ENCODE measurements at places on chromosomes 2 and 18.

- DNase-seq: no peak
These were observed 13.0 kb downstream of the CALCRL start for GRCh38 chr2:187435078-187435477.

GRCh38 chr18:8803063-8803795, 97.9 kb downstream of the MTCL1 start:
- no peak for DNase-seq

GRCh38 chr2:101307503-101307902, 998 bp downstream of the RNF149 start:
- DNase-seq: no peak

GRCh38 chr2:17328161-17328560, 190.1 kb downstream of the RAD51AP2 start:
- no peak for DNase-seq

GRCh38 chr18:33034945-33035344, 262.1 kb upstream of the KLHL14 start:
- DNase-seq: no peak

- DNase-seq: no peak
These were observed 31.5 kb upstream of the NFE2L2 start for GRCh38 chr2:177296040-177296439.

GRCh38 chr18:12819322-12819721, 64.7 kb downstream of the PTPN2 start:
- DNase-seq: no peak

GRCh38 chr18:63970809-63971205, 926 bp downstream of the SERPINB8 start:
- no peak for DNase-seq

- DNase-seq: no peak
These were observed 38.1 kb downstream of the NUP35 start for GRCh38 chr2:183162362-183162761.

- DNase-seq: no peak
These were observed 30.9 kb downstream of the HAUS1 start for GRCh38 chr18:46134920-46135675.

GRCh38 chr2:165958313-165958960, 4.9 kb upstream of the TTC21B start:
- no peak for DNase-seq

- DNase-seq: no peak
These were observed 25.2 kb downstream of the SPRED2 start for GRCh38 chr2:65407240-65407639.

GRCh38 chr2:100551303-100551702, 11.5 kb upstream of the PDCL3 start:
- DNase-seq: no peak

GRCh38 chr2:227570615-227571014, 28.1 kb upstream of the SCYGR2 start:
- no peak for DNase-seq

DNA sequence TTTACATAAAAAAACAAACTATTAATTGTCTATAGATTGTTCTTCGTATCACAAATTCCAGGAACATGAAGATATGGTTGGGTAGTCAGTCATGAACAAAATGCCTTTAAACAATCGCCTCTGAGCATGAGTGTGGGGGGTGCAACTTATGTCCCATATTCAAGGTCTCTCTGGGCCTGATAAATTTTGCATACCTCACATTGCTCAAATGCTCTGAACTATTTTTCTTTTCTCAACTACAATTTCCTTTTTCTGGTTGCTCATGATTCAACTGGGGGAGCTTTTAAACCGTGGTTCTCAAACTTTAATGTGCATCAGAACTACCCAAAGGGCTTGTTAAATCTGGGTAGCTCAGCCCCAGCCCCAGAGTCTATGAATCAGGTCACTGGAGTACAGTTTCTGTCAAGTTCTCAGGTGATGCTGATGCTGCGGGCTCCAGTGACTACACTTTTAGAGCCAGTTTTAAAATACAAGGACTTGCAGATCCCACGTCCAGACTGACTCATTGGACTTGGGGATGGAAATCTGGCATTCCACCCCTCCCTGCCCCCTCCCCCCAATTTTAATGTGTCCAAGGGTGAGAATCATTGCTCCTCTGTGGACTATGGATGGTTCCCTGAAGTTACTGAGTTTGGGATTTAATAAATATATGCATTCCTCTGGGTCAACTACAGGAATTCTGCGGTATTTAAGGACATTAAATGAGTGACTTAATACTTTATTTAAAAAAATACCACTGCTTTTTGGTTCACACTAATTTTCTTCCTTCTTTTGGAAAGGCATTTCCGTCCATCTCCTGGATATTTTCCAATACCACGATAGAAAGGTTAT, 1.5 kb upstream of the GPD2 start:
- no peak for DNase-seq

- DNase-seq: no peak
These were observed 28.5 kb downstream of the MBP start for GRCh38 chr18:77103991-77104531.

DNA sequence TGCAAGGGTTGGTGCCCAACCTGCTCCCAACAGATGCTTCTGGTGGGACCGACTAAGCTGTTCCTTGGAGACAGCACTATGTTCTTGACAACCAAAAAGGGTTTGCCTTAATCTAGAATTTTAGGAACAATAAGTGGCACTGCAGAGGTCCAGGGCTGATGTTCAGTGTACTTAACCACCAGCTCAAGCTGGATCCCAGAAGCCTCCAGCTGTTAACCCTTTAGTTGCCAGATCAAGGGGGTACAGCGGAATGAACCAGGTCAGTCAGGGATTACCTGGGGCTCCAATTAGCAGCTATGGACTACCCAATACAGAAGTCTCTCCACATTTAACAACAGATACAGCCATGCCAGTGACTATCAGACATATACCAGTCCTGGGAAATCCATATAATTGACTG, 3.5 kb downstream of the GPR75 start:
- DNase-seq: no peak

DNA sequence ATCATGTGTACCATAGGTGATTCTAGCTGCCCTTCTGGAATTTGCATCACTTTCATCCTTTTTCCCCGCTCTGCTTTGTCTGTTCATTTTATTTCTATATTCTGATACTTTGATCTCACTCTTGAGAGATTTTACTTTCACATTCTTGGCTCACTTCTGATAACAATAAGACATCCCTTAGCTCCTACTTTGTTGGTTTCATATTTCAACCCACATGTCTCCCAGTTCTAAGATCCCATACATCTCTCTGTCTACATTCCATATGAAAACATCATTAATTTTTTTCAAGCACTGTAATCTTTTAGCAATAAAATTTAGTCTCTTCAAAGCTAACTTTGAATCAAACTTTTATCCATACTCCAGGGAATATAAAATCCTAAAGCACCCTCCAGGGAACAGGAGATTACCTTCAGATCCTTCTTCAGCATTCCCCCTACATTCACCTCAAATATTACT, 75.6 kb downstream of the COL3A1 start:
- DNase-seq: no peak

DNA sequence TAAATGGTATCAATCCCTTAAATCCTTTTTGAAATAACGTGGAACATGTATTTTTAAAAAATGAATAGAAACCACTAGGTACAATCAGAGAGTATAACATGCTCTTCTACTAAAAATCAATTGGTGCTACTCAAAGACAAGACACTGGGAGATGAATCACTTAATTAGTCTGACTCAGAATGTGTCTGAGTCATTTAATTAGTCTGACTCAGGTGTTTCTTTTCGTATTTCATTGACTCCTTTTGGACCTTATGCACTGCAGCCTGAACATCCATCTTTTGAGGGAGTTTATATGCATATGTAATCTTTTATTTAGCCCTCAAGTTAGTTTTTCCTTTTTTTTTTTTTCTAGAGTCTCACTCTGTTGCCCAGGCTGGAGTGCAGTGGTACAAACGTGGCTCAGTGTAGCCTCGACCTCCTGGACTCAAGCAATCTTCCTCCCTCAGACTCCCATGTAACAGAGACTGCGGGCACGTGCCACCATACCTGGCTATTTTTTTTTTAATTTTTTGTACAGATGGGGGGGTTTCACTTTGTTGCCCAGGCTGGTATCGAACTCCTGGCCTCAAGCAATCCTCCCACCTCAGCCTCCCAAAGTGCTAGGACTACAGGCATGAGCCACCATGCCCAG, 26.5 kb downstream of the PPP4R3B start:
- DNase-seq: no peak

DNA sequence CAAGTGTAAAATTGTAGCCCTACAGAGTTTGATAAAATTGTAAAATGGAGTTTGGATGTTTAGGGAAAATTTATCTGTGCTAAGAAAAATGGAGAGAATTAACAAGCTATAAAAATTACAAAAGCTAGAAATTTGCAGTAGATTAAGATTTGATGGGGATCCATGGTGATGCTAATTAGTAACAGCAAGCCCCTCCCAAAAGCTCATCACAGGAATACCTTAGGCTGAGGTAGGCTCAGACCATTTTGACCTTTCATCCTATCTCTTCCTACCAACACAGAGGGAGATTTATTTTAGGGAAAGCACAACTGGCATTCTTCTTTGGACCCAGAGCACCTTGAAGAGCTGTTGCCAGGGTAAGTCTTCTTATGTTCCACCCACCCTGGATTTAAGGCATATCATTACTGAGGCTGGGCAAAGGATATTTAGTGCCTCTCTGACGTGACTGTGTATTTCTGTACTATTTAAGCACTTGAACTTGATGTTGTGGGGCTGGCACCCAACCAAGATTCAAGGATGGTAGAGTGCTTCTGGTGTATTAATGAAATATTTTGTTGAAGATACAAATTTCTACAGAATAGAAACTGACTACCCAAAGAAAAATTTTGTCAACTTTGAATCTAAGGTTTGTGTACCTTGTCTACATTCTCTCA, 70.8 kb upstream of the SLC39A10 start:
- DNase-seq: no peak

- DNase-seq: no peak
These were observed 160.3 kb downstream of the TMEM18 start for GRCh38 chr2:516944-517343.

DNA sequence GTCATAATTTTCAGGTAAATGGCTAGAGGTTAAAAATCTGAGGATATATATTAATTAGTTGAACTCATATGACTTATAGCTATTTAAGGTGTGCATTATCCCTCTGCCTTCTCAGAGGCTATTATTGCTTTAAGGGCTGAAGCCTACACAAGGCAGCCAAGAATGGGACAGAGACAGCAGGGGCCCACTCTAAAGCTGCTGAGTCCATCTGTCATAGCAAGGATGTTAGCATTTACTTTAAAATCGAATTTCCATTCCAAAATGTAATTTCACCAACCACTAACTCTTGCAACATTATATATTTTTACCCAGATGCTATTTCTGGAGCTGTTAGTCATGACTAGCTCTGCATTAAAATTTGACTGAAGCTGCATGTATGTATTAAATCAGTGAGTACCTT, 236.3 kb upstream of the FSIP2 start:
- DNase-seq: no peak

DNA sequence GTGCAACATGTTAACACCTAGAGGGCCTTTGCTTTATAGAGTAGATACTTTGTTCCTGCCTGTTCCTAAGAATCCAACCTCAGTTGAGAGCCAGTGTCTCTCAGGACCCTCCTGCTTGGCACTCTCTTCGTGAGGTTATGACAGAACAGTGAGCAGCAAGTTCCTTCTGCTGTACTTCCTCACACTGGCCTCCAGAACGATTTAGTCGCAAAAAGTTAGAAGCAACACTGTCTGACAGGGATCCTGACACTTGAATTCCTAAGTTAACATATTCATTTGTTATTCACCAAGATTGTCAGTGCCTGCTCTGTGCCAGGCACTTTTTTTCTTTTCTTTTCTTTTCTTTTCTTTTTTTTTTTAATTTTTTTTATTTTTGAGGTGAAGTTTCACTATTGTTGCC, 57.0 kb upstream of the ITM2C start:
- DNase-seq: no peak

- no peak for DNase-seq
These were observed 88.4 kb upstream of the NPAS2 start for GRCh38 chr2:100731535-100731981.

DNA sequence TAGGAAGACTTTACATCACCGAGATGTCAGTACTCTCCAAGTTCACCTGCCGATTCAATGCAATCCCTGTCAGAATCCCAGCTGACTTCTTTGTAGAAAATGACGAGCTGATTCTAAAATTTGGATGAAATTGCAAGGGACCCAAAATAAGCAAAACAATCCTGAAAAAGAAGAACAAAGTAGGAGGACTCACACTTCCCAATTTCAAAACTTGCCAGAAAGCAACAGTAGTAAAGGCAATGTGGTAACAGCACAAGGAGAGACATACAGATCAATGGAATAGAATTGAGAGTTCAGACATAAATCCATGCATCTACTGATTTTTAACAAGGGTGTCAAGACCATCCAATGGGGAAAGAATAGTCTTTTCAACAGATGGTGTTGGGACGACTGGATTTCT, 52.2 kb downstream of the SMAD7 start:
- DNase-seq: no peak

DNA sequence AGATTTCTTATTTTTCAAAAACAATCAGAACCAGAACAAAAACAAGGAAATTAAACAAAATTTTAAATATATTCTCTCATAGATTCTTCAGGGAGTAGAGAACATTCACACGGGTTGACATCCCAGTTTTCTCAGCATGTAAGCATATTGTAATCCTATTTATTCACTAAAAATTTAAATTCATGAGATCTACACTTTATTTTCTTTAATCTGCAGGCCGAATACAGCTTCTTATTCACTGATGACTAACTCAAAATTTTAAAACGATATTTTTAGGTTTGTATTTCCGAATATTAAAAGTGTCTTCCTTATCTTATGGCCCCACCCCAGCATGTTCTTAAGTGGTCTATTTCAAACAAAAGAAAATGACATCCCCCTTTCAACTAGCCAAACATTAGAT, 262.4 kb downstream of the MEIS1 start:
- no peak for DNase-seq

DNA sequence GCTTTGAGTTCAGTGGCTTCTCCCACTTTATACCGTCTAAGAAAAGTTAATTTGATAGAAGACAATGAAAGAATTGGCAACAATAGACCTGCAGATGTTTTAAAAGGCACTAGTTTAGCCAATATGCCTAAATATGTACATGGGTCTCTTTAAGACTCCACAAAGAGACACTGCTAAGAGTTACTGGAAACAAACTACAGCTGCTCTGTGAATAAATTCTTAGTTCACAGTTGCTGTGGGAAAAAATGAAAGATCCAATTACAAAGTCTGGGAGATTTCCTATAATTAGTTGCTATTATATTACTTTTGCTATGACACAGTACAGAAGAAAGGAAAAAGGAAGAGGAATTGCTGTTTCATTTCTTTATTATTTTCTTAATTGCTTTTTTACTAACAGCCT, 34.3 kb downstream of the SCN9A start:
- no peak for DNase-seq

DNA sequence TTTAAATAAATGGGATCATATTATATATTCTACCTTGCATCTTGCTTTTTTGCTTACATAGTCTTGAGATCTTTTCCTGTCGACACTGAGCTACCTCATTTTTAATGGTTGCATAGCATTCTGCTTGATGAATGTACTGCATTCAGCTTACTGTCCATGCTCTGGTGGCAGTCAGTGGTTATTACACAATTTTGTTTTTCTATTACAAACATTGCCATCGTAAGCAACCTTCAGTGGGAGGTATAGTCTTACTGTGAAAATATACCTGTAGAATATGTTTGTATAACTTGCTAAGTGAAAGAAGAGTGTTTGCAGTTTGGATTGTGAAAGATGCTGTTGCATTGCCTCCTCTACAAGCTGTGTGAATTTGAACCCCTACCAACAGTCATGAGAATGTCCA, 43.4 kb downstream of the UBXN4 start:
- DNase-seq: peak; percentile 38
